NCI-H1436 (cell line): ENCODE measurements at places on chromosomes 2 and 18.
A peak's percentile ranks its signal among the peaks of the same experiment; 100 is the strongest.

DNA sequence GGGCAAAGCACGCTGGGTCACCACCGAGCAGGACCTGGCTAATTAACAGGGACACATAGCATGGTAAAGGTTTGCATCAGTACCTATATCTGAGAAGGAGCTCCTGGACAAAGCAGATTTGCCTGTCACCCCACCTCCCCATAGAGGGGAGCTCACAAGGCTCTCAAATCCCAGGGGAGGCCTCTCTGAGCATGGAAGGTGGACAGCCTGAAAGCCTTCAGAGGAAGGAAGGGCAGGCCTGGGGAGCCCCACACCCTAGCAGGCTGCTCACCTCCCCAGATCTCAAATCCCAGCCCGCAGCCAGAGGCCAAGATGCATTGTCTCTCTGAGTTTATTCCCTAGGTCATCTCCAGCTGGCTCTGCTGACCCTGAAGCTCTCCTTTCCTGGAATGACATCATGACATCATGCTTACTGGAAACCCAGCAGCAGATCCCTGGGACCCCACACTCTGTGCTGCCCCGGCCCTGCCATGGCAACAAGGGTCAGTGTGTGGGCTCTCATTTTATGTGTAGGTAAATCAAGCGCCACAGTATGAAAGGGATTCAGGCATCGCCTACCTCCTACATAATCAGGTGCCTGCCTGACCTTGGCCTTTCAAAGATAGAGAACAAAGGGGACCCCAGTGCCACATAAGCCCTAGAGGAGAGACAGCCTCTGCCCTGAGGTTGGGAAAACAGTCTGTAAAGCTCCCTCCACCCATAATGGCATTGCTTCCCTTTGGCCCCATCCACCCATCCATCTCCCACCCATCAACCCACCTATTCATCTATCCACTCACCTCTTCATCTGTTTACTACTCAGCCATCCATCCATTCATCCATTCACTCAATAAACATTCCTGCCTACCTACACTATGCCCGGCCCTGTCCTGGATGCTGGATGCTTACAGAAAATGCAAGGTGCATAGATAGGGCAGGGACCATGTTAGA is 15.7 kb upstream of the TEX51 start:
- no peak for DNase-seq

DNA sequence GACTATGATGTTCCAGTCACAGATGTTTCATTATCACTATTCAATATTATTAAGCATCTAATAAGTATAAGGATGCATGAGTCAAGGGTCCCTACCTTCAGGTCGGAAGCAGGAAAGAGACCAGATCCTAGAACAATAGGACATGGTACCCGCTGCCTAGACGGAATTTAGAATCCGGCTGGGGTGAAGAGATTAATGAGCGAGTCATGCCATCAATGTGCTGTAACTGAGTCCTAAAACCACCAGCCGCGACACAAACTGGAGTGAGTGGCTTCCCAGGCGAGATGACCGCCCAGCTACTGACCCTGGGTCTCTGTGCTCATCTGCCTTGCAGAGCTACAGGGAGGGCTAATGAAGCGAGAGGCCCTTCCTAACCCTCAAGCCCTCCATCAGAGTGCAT is 73.6 kb downstream of the DNMT3A start:
- DNase-seq = no peak

- no peak for DNase-seq
Observed at GRCh38 chr2:24720310-24720709, 72.9 kb downstream of the PTRHD1 start.

GRCh38 chr2:102024410-102024809 is 32.6 kb downstream of the IL1R2 start:
- DNase-seq = no peak

DNA sequence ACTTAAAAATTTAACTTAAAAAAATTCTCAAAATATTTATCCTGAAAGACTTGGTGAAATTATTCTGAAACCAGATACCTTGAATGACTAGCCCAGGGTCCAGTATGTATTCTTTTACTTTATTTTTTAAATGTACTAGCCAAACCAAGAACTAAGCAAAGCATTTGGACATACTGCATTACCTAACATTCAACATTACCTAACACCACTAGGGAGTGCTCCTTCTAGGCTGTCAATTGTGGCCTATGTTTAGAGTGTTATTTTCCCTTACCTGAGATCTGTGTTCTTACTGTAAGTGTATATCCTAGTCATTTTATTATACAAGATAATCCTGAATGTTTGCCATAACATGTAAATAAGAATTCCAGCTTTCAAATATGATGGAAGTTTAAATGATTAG is 496.6 kb downstream of the PTPRM start:
- DNase-seq = no peak

- DNase-seq = peak; percentile 6
Observed at GRCh38 chr2:23510471-23510870, 125.5 kb downstream of the KLHL29 start.
